ENCODE measurements at places on chromosomes 1 and 21.

GRCh38 chr1:226602186-226603021, 53.8 kb downstream of the STUM start:
- DNase-seq = no peak

DNA sequence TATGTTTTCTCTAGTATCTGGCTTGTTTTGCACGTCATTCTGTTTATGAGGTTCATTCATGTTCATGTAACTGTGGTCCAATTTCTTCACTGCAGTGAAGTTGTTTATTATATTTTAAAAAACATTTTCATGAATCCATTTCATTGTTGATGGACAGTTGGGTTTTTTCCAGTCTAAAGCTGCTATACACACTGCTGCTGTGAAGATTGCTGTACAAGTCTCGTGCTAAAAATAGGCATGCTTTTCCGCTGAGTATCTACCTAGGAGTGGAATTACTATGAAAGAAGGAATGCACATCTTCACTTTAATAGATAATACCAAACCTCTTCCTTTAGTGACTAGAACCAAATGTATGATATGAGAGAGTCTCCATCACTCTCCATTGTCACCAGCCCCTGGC, 49.0 kb upstream of the ETS2 start:
- DNase-seq = no peak

- DNase-seq = no peak
Measured at GRCh38 chr1:16026723-16027484, 5.1 kb downstream of the CLCNKA start.

DNA sequence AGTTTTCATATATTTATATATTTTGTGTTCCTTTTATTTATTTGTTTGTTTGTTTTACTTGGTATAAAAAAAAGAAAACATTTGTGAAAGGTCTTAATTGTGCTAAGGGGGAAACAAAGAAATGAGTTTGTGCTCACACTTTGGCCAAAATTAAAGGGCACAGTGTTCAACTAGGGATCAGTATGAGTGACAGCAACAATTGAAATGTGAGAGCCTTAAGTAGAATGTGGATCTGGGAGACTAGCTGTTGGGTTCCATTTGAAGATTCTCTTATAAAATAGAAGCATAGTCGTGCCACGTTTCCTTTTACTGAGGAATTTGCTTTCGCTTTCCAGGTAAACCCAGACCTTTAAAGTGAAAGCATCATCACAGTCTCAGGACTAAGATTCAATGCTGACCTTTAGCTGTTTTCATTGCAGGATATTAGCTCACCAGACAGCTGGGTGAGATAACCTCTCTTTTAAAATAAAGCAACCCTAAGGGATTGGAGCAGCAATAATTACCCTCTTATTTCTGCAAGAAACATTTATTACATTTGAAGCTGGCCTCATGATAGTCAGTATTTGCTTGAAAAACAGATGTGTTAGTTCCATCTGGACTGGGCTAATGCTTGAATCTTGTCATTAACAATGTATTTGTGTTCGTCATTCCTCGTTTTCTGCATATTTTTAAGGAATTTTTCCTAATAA, 37.1 kb upstream of the CD55 start:
- DNase-seq = no peak

- no peak for DNase-seq
Measured at GRCh38 chr1:23807453-23807852, 6.9 kb upstream of the GALE start.

- no peak for DNase-seq
Measured at GRCh38 chr1:153991151-153991630, 629 bp downstream of the RPS27 start.

- DNase-seq = no peak
Measured at GRCh38 chr1:205783904-205784303, 8.6 kb upstream of the RAB29 start.

DNA sequence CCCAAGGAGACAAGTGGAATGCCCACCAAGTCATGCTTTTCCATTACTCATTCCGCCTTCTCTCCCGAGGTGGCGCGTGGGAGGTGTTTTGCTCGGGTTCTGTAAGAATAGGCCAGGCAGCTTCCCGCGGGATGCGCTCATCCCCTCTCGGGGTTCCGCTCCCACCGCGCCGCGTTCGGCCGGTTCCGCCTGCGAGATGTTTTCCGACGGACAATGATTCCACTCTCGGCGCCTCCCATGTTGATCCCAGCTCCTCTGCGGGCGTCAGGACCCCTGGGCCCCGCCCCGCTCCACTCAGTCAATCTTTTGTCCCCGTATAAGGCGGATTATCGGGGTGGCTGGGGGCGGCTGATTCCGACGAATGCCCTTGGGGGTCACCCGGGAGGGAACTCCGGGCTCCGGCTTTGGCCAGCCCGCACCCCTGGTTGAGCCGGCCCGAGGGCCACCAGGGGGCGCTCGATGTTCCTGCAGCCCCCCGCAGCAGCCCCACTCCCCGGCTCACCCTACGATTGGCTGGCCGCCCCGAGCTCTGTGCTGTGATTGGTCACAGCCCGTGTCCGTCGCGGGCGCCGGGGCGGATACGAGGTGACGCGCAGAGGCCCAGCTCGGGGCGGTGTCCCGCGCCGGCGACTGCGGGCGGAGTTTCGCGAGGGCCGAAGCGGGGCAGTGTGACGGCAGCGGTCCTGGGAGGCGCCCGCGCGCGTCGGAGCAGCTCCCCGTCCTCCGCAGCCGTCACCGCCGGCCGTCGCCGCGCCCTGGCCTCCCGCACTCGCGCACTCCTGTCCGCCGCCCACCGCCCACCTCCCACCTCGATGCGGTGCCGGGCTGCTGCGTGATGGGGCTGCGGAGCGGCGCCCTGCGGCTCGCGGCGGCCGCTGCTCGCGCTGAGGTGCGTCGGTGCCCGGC, at the start of gene KIF1B:
Gene KIF1B (plus strand): TSS at position 666 of the 906 bp plus-strand sequence. CDS start 21,759 bp downstream, outside the sequence.
- peak; percentile 97 for DNase-seq

DNA sequence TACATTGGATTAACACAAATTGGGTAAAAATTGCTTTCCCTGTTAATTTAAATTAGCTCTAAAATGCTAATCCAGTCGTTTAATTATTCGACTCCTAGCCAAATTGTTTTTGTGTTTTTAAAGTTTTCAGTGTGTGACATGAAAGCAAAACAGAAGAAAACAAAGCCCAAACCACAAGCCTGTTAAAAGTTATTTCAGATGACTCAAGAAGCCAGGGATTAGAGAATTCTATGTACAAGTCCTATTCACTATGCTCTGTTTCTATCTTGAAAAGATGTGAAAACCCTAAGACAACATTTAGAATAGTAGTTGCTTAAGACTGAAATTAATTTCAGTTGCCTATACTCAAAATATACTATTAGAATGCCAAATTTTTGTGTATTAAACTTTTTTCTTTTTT, 294.8 kb upstream of the ADAMTS5 start:
- DNase-seq = no peak

DNA sequence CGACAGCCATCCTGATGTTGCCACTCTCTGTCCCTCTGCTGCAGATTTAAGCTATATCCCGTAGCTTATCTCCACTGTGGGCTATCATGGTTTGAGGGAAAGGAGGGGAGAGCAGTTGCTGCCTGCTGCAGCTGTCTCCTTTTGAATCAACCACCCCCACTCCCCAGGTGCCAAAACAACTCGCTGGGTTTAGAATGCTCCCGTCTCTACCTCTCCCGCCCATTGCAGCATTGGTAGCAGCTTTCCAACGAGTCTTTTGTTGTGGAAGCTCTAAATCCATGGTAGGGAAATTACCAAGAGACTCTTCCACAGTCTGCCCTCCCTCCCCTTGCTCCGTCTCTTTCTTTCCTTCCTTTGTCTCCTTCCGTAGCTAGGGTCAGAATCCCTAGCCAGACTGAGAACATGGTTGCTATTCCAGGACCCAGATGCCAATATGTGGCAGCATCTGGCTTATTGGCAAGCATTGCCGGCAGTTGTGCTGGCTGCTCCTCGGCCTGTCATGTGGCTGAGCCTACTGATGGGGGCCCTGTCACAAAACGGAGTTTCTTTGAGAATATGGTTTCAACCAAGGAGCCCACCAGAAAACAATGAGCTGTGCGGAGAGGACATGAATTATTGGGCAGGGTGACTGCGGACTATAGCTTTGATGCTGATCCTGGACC, 230.7 kb downstream of the RPS6KC1 start:
- DNase-seq = no peak

DNA sequence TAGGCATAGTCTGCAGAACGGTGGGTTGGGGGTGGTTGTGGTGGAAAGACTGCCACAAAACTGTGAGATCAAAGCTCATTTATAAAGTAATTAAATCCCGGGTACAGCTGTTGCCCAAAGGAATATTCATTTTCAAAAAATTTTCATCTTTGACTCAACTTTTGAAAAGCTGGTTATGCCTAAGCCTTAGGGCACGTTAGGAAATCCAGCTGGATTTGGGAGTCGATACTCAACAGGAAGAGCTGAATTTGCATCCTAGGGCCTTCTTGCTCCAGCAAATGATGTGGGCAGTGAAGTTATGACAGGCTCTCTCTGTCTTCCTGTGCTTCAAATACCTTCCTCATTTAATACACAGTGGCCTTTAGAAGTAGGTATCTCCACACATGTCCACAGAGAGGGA, 31.7 kb downstream of the ZP4 start:
- DNase-seq = no peak

GRCh38 chr1:173568483-173568882, 34.4 kb downstream of the SLC9C2 start:
- DNase-seq = no peak

DNA sequence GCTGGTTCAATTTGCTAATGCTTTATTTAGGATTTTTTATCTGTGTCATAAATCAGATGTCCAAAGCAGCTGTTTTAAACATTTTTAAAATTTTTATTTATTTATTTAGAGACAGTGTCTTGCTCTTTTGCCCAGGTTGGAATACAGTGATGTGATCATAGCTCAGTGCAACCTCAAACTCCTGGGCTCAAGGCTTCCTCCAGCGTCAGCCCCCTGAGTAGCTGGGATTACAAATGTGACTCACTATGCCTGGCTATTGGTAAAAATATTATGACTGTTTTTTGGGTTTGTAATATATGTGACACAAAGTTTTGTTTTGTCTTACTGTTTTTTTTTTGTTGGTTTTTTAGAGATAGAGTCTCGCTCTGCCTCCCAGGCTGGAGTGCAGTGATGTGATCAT, 11.8 kb downstream of the ZBED6 start:
- DNase-seq = no peak

DNA sequence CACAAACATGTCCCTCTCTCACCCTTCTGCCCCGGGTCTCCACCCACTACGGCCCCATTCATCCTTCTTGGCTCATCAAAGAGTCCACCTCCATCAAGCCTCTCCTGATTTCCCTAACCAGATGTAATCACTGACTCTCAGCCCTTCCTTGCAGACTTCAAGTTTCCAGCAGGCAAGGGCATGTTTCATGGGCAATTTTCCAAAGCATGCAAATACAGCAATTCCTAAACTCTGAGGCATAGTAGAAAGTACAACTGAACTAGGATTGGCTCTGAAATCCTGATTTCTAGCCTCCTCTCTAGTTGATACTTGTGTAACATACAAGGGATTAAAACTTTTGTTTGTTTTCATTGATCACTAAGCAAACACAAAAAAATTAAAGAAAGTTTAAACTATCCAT, 109.1 kb upstream of the GADD45A start:
- DNase-seq = no peak

DNA sequence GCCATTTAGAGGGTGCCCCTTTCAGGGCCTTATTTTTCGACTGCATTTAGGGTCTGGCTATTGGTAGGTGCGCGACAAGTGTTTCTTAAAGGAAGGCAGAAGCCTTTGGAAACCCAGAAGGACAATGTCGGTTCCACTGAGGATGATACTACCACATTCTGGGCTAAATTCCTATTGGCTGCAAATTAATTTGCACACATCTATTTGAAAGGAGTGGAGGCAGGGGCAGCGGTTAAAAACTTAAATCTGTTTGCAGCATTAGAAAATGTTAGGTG, 1.1 kb downstream of the PATJ start:
- DNase-seq = no peak

GRCh38 chr1:187629075-187629474, 800.3 kb downstream of the PLA2G4A start:
- no peak for DNase-seq

DNA sequence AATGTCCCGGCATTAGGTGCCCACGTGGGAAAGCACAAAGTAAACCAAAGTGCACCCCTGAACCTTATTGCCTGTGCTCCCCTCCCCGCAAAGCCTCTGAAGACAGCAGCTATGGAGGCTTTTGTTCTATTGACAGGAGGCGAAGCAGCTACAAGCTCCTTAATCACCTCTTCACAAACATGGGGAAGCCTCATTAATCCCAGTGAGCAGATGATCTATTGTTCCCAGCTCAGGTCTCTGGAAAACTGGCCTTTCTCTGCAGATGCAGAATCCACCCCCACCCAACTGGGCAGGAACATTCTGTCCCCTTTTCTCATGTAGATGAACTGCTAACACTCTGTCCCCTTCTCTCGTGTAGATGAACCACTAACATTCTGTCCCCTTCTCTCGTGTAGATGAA, 190.5 kb upstream of the CSF3R start:
- DNase-seq = no peak

- DNase-seq = no peak
Measured at GRCh38 chr1:85343213-85343611, 66.8 kb upstream of the BCL10 start.

DNA sequence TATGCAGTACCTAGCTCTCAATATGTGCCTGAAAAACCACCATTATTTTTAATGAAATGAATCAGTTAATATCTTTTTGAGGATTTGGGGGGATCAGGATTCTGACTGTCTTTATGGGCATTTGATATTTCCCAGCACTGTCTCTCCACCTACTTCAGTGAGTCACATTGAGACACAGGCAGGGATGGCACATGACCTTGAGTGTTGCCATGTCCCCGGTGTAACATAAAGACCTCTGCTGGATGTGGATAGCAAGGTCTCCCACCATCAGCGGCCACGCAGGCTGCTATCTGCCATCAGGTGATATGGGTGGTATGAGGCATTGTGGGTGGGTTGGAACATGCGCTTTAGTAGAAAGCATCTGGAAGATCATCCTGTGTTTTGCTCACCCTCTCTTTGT, 103.2 kb downstream of the RGL1 start:
- DNase-seq = no peak

- DNase-seq = no peak
Measured at GRCh38 chr1:60848583-60849188, 233.7 kb upstream of the NFIA start.

Data from left renal pelvis (tissue), 4 donors.